ENCODE measurements at places on chromosomes 13 and 19.

- no peak for DNase-seq
Observed at GRCh38 chr13:110758195-110758805, 44.8 kb downstream of the ING1 start.

- no peak for DNase-seq
Observed at GRCh38 chr13:66113882-66114526, 1116.1 kb downstream of the PCDH9 start.

GRCh38 chr13:98175043-98175442, 2.0 kb downstream of the RNF113B start:
- no peak for DNase-seq

GRCh38 chr13:98490866-98491265, 86.0 kb downstream of the STK24 start:
- no peak for DNase-seq

- no peak for DNase-seq
Observed at GRCh38 chr19:36142046-36142445, 2.2 kb downstream of the CAPNS1 start.

DNA sequence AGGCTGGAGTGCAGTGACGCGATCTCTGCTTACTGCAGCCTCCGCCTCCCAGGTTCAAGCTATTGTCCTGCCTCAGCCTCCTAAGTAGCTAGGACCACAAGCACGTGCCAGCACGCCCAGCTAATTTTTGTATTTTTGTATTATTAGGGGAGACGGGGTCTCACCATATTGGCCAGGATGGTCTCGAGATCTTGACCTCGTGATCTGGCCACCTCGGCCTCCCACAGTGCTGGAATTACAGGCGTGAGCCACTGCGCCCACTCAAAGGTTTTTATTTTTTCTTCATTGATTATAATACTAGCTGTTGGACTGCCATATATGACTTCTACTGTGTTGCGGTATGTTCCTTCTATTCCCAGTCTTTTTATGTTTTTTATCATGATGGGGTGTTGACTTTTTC, 569.7 kb upstream of the SLITRK6 start:
- no peak for DNase-seq

GRCh38 chr19:33878030-33878544, 81.4 kb downstream of the KCTD15 start:
- no peak for DNase-seq

GRCh38 chr19:34347561-34348165, 17.3 kb upstream of the GPI start:
- DNase-seq = no peak

DNA sequence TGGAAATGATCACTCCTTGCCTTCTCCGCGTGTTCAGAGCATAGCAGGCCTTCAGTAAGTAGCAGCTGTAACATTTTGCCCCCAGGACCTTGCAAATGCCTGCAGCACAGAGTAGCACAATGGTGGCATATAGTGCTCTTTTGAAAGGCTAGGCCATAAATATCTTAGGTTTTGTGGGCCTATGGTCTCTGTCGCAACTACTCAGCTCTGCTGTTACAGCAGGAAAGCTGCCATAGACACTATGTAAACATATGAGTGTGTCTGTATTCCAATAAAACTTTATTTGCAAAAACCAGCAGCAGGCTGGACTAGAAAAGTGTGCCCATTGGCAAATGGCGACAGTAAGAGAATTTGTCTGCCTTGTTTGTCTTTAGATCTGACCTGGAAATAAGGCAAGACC, 9.4 kb downstream of the ITPKC start:
- DNase-seq = no peak

- DNase-seq = no peak
Observed at GRCh38 chr19:33751436-33751770, 45.3 kb upstream of the KCTD15 start.

DNA sequence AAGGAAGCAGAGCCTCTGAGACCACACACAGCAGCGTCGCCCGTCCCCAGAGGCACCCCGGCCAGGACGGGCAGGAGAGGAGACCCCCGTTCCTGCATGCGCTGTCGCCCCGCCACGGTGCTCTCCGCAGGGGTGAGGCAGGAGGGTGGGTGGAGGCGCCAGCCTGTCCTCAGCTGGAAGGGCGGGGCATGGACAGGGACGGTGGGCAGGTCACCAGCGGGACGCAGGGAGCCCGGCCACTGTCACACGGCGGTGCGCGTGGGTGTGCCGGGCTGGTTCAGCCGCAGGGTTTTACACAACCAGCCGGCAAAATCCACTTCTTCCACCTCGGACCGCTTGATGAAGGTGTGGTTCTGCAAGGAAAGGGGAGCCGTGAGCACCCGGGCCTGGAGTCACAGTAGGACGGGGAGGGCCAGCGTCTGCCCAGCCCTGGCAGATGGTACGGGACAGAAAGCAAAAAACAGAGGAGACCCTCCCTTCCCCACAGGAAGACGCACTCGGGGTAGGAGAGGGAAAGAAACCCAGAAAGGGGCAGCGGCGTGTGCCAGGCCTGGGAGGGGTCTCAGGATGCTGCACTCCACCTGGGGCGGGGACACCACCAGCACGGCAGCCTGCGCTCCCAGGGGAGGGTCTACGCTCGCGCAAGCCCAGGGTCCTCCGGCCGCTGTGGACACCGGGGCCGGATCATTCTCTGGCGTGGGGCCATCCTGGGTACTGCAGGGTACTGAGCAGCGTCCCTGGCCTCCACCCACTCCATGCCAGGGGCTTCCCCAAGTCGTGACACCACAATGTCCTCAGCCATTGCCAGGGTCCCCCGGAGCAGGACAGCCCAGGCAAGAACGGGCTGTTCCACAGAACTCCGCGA, 23.9 kb upstream of the ZBTB7A start:
- DNase-seq = no peak

DNA sequence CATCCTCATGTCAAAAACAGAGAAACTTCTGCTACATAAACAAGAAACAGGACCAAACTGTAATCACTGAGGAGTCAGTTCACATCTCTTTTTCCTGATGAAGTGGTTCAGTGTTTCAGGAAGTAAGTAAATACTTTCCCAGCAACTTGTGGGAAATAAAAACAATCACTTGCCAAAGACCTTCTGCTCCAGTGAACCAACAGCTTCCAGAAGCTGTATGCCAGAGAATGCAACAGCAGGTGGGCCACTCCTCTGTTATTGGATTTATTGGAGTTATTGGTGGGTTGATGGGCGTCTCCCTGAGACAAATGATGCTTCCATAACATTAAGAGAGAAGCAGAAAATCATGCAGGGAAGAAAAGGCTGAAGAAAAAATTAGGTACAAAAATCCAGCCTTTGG, 9.9 kb downstream of the SLC6A16 start:
- DNase-seq = no peak

All from thoracic aorta (tissue), 2 donors.